ENCODE measurements at places on chromosomes 12 and 14.

- no peak for DNase-seq
These were observed 95.3 kb downstream of the ADGRD1 start for GRCh38 chr12:131049002-131049401.

DNA sequence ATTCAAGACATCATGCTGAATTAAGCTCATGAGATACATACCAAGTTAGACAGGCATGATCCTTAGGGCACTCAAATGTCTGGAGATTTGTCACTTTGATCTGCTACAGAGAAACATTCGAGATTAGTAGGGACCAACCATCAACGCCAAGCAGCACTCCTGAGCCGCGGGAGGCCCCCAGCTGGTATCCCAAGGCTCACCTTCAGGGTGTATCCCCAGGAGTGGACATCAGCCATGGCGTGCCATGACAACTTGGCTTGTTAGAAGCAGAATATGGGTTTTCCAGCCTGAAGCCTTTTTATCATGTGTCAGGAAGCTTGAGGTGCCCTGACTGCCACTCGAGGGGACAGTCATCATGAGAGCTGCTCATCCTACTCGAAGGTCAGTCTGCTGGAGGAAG is 39.1 kb upstream of the GPHB5 start:
- DNase-seq = no peak

DNA sequence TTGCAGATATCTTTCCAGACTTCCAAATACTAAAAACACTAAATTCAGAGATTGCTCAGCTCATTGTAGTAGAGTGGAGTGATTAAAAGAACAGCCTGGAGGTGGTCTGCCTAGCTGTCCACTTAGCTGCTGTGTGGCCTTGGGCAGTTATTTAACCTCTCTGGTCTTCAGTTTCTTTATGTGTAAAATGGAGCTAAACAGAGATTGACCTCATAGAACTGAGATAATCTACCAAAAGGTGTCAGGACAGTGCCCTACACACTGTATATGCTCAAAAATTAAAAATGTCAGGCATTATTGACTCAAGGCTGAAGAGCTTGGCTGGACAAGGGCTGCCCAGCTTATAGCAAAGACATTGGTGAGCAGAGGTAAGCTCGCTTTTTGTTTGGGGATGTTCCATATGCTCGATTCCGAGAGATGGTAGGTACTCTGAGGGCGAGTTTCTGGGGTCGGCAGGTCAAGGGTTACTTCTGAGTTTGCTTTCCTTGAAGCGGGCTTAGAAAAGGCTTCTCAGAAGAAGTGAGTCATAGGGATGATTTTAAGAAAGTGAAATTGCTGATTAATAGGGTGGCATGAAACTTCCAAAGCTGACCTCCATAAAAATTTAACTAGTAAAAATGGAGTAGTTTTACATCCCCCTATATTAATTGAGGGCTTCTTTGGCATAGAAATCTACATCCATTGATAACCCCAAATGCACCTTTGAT is 107.5 kb downstream of the GPATCH2L start:
- no peak for DNase-seq

GRCh38 chr14:50528000-50528399 is 4.4 kb downstream of the MAP4K5 start:
- DNase-seq = no peak

DNA sequence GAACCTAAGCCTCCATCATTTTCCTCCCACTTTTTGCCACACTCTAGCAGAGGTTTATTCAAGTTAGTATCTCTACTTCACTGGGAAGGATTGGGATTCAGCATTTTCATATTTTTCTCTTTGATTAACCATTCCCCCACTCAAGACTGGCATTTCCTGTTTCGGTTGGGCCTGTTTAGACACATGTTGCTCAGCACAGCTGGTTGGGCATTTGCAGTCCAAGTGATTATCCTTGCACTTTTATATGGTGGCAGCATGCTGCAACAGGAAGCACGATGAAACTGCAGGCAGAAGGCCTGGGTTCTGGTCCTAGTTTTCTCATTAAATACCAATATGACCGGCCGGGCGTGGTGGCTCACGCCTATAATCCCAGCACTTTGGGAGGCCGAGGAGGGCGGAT is 182.9 kb upstream of the GRIN2B start:
- DNase-seq = no peak

DNA sequence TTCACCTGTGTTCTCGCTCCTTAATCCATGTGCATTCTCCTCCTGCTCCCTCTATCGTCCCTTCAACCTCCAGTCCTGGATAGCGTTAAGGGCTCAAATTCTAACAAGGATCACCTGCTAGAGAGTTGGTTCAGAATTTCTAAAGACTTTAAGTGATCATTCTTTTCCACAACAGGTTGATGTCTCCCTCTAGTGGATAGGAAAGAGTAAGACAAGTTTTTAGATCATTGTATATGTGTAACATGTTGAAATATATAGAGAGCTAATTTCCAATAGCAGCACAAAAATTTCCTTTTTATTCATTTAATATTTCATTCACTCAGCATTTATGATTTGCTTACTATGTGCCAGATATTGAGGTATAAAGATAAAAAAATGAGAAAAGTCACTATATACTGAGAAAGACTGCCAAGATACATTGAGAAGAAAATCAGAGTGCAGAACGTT is 9.3 kb upstream of the ESR2 start:
- no peak for DNase-seq

- DNase-seq = no peak
These were observed 1.6 kb downstream of the ANHX start for GRCh38 chr12:133233993-133234564.

DNA sequence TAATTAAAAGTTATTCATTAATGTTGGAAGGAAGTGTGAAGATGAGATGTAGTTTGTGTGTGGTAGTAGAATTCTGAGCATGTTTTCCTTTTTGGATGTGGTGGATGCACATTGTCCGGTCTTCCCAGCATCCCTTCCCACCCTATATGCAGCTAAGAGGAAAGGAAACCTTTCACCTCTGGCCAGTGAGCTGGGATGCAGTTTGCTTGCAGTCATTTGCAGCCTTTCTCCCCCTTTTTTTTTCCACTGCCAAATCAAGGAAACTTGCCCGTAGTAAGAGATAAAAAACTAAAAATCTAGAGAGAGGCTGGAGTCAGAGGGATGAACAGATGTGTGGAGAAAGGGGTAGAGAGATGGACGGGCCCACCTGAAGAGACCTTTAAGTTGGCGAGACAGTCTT is 72.5 kb upstream of the SLC38A2 start:
- no peak for DNase-seq

- no peak for DNase-seq
These were observed 255.2 kb upstream of the SFSWAP start for GRCh38 chr12:131455581-131456110.

- DNase-seq = no peak
These were observed 94.8 kb downstream of the LRRC74A start for GRCh38 chr14:76921088-76921399.

DNA sequence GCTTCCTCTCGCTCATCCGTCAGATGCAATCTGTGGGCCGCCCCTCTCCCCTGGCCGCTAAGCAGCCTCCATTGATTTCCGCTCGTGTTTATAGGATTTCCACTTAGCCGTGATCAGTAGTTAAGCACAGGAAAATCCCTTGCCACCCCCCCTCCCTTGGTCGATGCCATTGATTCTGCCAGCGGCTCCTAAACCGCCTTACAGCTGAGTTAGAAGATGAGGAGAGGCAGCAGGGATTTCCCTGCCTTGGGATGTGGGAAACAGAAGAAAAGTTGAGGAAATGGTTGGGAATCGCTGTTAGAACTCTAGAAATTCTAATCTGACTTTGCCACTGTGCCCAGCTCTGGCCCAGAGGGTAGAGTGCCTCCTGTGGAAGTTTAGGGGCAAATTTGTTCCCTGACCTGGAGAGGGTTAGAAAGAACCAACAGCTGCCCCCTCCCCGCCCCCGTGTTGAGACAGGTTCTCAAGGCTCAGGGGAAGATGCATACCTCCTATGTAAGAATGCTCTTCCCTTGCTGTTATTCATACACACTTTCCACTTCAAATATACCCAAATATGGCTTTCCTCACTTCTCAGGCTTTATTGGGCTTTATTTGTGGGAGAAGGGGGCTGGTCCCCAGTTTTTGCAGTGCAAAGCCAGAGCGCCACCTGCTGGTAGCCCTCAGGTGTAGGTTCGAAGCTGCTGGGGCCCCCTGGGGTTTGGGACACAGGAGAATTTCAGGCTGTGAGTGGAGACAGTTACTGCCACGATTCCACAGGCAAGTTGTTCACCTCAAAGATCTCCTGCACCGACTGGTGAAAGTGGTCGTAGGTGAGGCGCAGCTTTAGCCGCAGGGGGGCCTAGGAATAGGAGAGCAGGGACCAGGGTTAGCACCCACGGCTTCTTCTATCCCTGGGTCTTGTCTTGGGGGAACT is 3.2 kb downstream of the THTPA start:
- no peak for DNase-seq

GRCh38 chr12:29073631-29074239 is 75.3 kb upstream of the FAR2 start:
- no peak for DNase-seq

DNA sequence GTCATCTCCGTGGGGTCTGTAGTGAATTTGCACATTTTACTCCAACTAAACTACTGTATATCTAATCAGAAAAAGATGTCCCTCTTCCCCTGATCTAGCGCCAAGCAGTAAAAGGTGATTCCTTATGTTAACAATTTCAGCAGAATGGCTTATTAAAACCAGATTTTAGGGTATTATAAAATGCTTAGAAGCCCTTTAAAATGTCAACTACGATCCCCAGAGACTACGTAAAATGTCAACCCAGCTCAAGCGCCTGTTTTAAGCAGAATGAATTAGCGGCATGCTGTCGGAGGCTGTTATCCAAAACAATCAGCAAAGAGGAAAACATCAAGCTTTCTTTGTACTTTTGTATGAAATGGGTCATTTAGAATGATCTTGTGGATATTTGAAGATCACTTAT is 408.9 kb downstream of the SOX5 start:
- DNase-seq = no peak

GRCh38 chr12:51341251-51342007 is 5.0 kb downstream of the CELA1 start:
- no peak for DNase-seq

- no peak for DNase-seq
These were observed 178.2 kb downstream of the BCL11B start for GRCh38 chr14:99093532-99094517.

GRCh38 chr12:116382686-116383530 is 105.4 kb upstream of the MED13L start:
- DNase-seq = no peak

GRCh38 chr14:99040711-99041110 is 231.3 kb downstream of the BCL11B start:
- no peak for DNase-seq

DNA sequence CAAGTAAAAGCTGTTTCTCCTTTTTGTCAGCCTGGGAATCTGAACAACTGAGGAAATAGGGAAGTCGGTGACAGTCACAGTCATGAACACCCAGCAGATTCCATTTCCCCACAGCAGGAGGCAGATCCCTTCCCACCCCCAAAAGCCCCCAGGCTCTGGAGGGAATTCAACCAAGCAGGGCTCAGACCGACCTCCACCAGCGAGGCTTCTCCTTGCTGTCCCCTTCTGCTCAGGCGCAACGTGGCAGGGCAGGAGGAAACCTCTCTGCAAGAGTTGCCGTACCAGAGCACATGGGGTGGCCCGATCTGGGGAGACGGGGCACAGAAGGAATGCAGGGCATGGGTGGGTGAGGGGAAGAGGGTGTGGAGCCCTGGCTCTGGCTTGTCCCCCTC is 319 bp downstream of the GALNT6 start:
- no peak for DNase-seq
